ENCODE measurements at places on chromosomes 4 and X.

GRCh38 chr4:156545003-156545785, 426.4 kb downstream of the PDGFC start:
- no peak for DNase-seq

DNA sequence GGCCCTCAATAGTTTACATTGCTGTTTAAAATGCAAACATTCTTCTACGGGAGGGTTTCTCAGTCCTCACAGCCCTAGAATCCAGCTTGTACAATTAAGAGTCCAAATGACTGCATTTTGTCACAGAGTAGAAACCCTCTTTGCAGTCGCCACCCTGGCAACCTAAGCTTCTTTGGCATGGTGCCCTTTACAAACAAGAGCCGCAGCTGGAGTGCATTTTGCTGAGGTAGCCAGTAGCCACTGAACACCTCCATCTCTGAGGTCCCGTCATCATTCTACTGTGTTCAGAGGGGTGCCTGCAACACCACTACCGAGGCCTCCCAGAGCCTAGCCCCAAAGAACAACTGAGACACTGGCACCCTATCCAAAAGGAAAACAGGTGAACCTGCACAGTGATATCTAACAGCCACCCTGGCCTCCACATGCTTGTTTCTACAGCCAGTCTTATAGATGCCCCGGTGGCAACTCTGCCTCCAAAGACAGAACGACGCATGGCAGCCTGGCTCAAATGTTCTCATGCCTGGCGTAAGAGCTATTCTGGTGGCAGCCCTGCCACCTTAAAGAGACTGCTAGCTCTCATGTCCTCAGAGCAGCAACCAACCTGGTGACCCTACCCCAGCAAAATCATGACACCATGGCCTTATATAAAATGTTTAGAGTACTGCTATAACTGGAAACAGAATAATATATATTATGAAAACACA, 801.9 kb downstream of the TECRL start:
- DNase-seq, result no peak

DNA sequence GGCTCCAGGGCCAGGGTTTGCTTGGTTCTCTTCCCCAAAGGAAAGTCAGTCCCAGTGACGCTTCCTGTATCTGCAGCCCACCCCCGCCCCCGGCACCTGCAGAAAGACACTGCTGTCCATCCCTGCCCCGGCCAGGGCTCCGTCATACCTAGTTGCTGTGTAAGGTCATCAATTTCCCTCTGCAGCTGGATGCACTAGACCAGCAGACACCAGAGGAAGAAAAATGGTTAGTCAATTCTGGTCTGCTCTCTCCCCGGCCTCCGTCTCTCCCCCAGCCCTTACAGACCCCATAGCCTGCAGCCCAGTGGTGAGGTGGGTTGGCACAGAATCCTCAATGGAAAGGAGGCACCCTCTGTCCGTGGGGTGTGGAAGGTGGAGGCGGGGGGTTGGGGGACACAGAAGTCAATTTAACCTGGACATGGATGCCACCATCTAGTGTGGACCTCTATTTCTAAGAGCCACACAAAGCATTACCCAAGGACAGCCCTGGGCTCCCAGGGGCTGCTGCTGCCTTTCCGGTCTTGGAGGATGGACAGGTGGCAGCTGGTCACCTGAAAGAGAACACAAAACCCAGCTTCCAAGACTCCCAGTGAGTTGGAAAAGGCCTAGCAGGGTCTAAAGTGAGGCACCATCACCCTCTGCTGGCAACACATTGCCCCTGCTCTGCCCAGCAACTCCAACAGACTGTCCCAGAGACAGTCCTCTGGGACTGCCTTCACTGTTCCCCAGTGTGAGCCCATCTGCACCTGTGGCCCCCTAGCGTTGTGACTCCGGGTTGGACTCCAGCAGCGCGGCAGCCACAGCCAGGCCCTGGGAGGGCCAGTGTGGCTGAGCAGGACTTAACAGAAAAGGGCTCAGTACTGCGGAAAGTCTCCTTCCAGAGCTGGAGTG, 40.2 kb upstream of the NHSL2 start:
- DNase-seq, result no peak

GRCh38 chr4:23970201-23970850, 80.5 kb upstream of the PPARGC1A start:
- no peak for DNase-seq

- DNase-seq, result no peak
These were observed 193.7 kb downstream of the MAGEB5 start for GRCh38 chrX:26409636-26410035.

DNA sequence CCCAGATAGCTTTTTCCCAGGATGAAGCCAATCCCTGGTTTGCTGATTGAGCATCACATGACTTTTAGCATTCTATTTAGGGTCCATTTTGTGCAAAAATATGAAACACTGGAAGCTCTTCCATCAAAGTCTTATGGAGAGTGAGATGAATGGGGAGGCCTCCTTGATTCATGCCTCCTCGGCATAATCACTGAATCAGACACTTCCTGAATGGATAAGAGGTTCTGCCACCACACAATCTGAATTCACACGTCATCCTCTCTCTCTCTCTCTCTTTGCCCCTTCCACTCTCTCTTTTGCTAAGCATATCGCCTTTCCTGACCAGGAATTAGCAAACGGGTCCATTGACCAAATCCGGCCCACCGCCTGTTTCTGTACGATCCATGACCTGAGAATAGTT, 68.7 kb downstream of the CRMP1 start:
- no peak for DNase-seq

GRCh38 chr4:15944895-15945294, 6.4 kb upstream of the FGFBP1 start:
- no peak for DNase-seq

DNA sequence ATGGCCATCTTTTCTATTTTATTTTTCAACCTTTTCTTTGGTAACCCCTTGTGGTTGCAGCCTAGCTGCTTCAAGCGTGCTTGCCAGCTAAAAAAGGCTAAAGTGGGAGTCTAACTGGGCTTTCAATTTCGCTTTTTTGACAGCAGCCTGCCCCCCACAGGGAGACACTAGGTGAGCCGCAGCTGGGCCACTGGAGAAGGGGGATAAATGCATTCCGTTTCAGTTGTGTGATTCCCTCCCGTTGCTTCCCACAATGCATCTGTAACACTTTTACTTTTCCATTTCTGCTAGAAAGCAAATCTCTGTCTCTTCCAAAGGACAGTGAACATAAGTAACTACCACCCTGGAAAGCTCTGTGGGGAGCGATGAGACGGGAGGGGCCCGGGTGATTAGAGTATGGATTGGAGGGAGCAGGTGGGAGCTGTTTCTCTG, 86.3 kb upstream of the RAPGEF2 start:
- no peak for DNase-seq

- no peak for DNase-seq
These were observed 53.5 kb downstream of the FABP2 start for GRCh38 chr4:119268466-119268865.

DNA sequence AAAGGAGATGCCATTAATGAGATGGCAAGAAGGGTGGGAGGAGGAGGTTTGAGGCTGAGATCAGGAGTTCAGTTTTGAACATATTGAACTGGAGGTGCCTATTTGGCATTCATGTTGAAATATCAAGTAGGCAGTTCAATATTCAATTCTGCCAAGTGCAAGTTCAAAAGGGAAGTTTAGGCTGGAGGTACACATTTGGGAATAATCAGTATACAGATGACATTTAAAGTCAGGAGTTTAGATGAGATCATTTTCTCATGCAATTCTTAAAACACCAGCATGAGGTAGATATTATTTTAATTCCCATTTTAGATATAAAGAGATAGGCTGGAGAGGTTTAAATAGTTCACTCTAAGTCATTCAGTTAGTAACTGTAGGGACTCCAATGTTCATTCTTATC, 26.1 kb downstream of the COQ2 start:
- DNase-seq, result no peak

GRCh38 chrX:148905400-148905799, 405.0 kb downstream of the AFF2 start:
- no peak for DNase-seq

- DNase-seq, result no peak
These were observed 1598.3 kb downstream of the PCDH18 start for GRCh38 chr4:135934026-135934425.

GRCh38 chrX:123422875-123423274, 238.8 kb downstream of the GRIA3 start:
- no peak for DNase-seq

GRCh38 chr4:10998846-10999245, 314.3 kb upstream of the CLNK start:
- no peak for DNase-seq

GRCh38 chr4:36285784-36286480, 4.5 kb downstream of the DTHD1 start:
- DNase-seq, result peak; percentile 73

- no peak for DNase-seq
These were observed 338.6 kb downstream of the SPIN4 start for GRCh38 chrX:63012574-63012973.

DNA sequence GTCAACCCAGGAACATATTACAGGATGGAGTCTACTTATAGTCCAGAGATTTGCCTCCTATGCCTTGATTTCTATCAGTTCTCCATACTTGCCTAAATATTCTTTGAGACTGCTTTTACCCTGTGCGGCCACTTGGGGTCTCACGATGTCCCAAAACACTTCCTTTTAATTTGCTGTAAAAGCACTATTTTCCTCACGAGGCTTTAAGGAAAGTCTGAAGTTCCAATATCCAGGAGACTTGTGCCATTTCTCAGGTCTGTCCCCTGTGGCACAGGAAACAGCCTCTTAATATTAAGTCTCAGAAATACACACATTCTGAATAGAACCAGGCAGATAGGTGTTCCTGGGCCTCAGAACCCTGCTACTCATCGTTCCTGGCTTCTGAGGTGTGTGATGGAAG, 142.9 kb downstream of the TMEM164 start:
- DNase-seq, result no peak

GRCh38 chrX:12011075-12011474, 127.2 kb upstream of the FRMPD4 start:
- peak; percentile 64 for DNase-seq

DNA sequence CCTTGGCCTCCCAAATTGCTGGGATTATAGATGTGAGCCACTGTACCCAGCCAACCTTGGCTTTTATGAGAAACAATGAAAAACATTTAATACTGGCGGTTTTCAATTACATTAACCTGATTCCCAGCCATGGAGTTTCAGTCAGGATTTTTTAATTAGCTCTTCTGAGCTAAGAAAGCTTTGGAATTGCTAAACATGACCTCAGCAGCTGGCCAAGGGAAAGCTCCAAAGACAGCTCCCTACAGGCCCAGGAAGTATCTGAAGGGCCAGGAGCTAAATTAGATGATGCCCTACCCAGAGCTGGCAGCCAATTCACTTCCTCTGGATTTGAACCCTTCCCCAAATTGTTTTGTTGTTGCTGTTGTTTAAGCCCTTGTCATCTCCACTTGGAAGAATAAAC, 26.5 kb upstream of the FUNDC1 start:
- no peak for DNase-seq

- no peak for DNase-seq
These were observed 196.7 kb upstream of the PSAPL1 start for GRCh38 chr4:7631288-7632014.

DNA sequence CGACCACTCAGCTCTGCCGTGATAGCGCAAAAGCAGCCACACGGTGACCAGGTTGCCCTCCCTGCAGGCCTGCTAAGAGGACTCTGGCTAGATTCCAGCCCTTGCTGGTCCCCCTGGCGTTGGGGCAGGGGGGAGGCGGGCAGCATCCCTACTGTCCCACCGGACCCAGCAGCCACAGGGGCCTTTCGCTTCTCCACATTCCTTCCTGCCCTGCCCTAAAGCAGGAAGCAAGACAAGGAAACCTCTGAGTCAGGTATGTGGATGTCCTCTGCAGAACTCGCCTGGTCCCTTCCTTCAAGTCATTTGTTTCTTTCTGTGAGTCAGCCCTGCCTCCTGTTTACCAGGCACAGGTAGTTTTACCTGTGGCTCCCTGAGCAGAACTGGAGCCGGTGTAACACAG, 60.2 kb upstream of the CLDN34 start:
- peak; percentile 57 for DNase-seq

- no peak for DNase-seq
These were observed 30.4 kb downstream of the SMAD1 start for GRCh38 chr4:145511913-145512522.

GRCh38 chr4:66855956-66856355, 689.3 kb downstream of the CENPC start:
- DNase-seq, result no peak

DNA sequence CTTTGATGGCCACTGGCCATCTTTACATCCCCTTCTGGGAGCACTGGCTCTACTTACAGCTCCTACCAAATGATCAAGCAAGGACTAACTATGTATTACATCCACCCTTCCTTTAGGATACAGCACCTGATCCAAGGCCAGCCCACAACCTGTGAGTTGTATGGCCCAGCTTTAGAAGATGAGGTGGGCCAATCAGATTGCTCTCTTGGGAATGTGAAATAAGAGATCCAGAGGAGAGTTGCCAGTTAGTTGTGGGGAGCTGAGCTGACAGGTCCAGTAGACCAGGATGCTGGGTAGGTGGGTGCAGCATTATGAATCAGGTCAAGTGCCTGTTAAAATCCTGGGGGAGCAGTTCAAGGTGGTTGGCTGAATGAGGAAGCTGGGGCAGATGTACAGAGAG, 111.5 kb downstream of the GNL3L start:
- no peak for DNase-seq

- DNase-seq, result no peak
These were observed 60.9 kb downstream of the SOWAHB start for GRCh38 chr4:76836860-76837562.

DNA sequence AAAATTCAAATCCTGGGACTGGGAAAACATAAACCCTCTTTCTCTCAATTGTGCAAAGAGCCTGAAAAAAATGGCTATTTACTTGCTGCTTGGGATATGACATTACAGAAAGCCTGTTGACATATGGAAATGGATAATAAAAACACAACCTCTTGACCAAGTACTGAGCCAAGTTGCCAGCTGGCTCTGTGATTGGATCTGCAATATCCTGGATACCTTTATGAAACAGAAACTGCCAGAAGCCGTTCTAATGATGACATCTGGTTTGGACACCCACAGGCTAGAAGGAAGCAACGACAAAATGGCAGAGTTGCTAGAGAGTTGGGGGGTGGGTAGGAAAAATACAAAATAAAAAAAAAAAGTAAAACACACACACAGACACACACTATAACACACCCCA, 481.4 kb downstream of the FAT4 start:
- DNase-seq, result no peak

GRCh38 chr4:134465417-134465816, 263.8 kb upstream of the PABPC4L start:
- no peak for DNase-seq

DNA sequence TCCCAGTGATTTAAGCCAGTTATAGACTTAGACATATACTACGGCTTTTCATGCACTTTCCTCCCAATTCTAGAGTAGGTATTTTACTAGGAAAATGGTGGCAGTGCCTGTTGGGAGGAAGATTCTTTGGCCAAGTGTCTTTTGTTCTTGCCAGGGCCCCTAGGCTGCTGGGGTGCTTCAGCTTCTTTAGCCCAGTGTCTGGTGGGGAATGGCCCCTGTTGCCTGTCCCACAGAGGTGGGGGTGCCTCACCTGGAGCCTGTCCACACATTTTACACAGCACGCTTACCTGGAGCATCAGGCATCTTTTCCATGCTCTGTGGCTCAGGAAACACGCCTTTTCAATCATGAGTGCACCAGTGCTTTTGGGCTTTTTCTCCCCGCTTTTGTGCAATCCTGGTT, 33.2 kb upstream of the MSANTD1 start:
- DNase-seq, result no peak

Measured in epithelial cell of prostate (primary cell).